ENCODE measurements at places on chromosomes 1 and 21.

- no peak for DNase-seq
Observed at GRCh38 chr1:29380532-29380931, 144.2 kb downstream of the PTPRU start.

- DNase-seq = no peak
Observed at GRCh38 chr21:38041493-38041892, 125.2 kb upstream of the KCNJ6 start.

GRCh38 chr1:211529011-211529410 lies 37.0 kb upstream of the RD3 start:
- DNase-seq = no peak

- no peak for DNase-seq
Observed at GRCh38 chr1:85463731-85464496, 1.0 kb downstream of the DDAH1 start.

DNA sequence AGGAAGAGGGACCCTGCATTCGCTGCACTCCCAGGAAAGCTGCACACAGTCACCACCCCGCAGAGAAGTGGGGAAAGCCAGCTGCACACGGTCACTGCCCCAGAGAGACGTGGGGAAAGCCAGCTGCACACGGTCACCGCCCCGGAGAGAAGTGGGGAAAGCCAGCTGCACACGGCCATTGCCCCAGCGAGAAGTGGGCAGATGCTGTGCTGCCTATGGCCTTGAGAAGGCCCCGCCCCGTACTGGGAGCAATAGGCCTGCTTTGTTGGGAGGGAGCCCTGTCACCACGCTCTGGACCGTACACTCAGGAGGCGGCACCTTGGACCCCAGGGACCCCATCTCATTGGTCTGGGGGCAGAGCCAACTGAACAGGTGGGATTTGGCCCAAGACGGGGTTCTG lies 4.3 kb upstream of the GPR153 start:
- DNase-seq = no peak

DNA sequence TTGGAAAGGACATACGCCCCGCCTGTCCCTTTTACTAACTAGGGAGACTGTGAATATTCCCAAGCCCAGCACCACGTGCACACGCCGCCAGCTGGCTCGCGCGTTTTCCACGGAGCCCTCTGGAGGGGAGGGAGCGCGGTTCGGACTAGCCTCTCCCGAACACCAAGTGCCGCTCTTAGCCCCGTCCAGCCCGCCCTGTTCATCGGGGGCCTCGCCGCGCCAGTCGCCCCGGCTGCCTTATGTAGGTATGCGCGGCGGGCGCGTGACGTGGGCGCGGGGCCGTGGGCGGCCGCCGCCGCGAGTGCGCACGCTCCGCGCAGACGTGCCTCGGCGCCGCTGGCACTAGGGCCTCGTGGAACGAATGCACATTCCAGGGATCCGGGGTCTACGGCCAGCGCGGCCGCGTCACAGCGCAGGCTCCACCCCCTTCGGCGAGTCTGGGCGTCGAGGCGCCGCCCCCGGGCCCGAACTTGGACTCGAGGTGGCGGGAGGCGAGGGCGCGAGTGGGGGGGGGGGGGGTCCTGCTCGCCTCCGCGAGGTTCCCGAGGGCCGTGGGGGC lies 767 bp upstream of the IRF2BP2 start:
- DNase-seq = peak; percentile 84

DNA sequence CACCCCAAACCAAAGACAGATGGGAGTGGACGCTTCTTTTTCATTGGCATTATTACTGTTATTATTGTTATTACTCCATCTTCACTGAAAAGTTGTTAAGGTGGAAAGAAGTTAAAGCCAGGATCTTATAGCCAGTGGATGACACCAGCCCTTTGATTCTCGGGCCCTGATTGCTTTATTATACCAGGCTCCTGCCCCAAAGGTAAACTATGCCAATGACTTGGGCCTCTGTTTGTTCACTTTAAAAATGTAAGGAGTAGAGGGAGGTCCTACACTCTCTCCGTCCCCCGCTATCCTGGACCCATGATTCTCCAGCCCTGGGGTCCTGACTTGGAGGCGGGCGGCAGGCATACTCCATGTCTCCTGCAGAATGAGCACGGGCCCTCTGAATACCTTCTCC lies 106.8 kb downstream of the TOMM20 start:
- no peak for DNase-seq

DNA sequence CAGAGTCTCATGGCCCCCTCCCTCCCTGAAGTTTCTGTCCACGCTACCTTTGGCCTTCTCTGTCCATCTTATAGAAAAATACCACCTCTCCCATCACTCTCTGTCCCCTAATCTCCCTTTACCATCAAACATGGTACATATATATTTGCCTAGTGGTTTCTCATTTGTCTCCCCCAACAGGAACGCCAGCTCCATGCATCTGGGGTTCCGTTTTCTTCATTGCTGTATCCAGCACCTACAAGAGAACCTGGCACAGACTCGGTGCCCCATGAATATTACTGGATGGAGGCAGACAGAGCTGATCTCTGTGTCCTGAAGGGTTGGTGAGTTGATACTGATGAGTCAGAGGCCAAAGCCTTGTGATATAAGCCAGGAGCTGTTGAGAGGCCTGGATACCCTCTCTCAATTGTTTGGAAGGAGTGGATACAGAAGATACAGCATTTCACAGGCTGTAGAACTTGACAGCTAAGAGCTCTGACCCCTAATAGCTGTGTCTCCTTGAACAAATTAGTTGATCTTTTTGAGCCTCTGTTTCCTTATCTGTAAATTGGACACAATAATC lies 21.9 kb downstream of the HEYL start:
- DNase-seq = no peak

GRCh38 chr1:7104339-7104738 lies 319.1 kb downstream of the CAMTA1 start:
- no peak for DNase-seq

DNA sequence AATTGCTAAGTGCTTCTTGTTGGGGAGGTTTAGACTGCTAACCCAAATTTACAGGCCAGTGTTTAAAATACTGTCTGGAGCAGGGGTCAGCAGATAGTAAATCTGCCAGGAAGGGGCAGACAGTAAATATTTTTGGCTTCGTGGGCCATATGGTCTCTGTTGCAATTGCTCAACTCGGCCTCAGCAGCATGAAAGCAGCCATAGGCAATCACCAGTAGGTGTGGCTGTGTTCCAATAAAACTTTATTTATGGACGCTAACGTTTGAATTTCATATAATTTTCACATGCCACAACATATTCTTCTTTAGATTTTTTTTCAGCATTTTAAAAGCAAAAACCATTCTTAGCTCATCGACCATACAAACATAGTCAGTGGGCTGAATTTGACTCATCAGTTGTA lies 172.7 kb downstream of the BRINP2 start:
- no peak for DNase-seq

DNA sequence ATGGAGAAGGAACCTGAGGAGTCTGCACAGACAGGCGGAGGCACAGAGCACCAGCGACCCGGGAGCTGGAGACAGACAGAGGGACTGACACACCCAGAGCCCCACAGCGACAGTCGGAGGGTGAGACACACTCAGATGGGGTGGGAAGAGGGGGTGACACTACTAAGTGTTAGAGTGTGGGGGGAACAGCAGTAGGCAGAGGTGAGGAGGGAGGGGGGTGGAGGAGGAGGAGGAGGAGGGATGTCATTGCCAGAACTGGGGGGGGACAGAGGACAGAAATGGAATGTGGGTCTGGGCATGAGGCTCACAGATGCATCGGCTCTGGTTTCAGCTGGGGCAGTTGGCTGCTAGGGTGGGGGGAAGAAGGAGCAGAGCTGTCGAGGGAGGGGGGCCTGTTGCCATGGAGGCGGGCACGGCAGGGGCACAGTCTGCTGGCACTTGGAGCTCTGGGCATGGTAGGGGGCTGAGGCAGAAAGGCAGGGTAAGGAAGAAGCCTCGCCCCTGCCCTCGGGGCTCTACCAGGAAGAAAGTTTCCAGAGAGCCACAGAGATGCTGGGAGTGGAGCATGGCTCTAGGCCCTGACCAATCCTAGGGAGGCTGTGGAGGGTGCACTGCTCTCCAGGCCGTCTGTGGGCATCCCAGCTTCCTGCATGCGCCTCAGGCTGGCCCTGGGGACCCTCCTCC lies 37.3 kb downstream of the AHDC1 start:
- DNase-seq = no peak

DNA sequence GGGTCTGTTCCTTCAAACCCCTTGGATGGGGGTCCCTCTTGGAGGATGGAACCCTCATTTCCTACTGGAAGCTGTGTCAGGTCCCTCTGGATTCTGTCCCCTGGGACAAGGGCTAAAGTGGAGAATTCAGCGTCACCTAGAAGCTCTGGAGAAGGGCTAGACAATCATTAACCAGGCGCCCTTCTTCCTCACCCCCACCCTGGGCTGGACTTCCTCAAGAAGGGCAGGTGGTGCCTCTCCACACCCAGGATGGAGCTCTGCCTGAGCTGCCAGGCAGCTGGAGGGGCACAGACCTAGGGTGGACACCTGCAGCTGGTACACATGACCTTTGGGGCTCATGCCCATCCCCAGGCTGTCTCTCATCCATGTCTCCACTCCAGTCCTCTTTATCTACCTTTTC lies 3.6 kb downstream of the CELF3 start:
- no peak for DNase-seq

Data from T-helper 22 cell (primary cell).